Endothelial cell of umbilical vein (primary cell): ENCODE measurements at places on chromosomes 2 and 18.
A peak's percentile ranks its signal among the peaks of the same experiment; 100 is the strongest.

DNA sequence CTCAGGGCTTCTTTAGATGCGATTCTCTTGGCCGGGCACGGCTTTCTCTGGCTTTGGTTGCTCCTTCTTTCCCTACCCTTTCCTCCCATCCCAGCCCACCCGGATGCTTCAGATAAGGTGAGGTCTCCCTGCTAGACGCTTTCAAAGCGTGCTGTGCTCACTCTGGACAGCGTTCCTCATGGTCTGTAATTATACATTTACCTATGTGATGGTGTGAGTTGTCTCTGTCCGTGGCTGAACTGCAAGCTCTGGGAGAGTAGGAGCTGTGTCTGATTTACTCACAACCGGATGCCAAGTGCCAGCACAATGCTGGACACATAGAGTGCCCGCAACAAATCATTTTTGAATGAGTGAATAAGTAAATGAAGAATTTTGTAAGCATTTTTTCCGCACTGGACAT is 26.8 kb upstream of the PNPT1 start:
- DNase-seq: no peak

GRCh38 chr18:33641141-33641540 is 63.1 kb downstream of the ASXL3 start:
- DNase-seq: no peak

DNA sequence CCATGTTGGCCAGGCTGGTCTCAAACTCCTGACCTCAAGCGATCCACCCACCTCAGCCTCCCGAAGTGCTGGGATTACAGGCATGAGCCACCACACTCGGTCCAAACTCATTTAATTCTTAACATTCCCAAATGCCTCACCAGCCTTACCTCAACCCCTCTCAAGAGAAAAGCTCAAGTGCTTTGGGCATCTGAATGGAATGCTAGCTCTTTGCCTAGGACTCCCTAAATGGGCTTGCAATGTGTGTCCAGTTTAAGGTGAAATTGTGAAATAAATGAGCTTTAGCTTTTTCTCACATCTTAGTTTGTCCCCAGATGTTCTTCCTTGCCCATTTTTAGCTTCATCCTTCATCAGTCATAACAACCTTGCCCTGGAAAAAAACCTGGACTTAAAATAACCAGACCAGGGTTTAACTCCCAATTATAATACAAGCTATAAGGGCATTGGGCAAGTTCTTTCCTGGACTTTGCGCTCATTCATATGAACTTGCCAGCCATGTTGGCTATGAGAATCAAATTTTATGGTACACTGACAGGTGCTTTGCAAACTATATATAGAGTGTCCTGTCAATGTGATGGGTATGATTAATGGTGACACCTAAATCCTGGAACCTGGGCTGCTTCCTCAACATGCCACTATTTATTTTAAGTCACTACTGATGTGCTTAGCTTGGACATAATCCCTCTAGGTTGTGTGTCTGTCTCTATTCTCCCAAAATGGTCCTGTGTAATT is 95.1 kb upstream of the SERPINE2 start:
- DNase-seq: no peak

GRCh38 chr2:32498306-32498705 is 129.5 kb upstream of the TTC27 start:
- DNase-seq: no peak

GRCh38 chr2:212381428-212382102 is 157.0 kb downstream of the ERBB4 start:
- no peak for DNase-seq

DNA sequence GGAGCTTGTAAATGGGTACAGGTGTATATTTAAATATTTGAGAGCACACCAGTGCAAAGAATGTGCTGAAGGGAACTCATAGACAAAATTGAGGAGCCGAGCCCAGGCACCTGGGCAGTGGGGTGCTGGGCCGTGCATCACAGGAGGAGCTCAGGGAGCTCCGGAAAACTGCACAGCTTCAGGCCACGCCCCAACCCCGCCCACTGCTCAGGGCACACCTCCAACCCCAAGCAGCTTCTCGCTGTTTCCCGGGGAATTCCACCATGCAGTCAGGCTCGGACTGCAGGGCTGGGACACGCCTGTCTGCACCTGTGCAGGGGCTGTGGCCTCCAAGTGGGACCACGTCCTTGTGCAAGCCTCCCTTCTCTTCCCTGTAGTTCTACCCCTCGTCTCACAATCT is 243.0 kb downstream of the HDAC4 start:
- DNase-seq: peak; percentile 24

DNA sequence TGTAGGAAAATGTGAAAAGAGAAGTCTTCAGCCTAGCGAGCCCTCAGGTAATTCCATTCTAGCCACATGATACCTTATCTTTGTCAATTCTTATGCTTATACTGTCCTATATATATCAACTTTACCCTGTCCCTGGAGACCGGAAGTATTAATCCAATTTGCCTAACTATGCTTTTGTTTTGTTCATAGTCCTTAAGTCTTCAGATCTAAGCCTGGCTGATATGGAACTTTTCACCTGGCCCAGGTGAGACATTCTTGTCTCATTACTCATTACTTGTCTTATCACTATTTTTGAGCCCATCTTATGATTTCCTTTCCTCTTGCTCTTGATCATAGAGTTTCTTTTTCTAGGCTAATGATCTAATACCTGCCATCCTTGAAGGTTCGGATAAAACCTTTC is 194.1 kb upstream of the FANCL start:
- DNase-seq: no peak
